ENCODE measurements at places on chromosomes 5 and 9.

DNA sequence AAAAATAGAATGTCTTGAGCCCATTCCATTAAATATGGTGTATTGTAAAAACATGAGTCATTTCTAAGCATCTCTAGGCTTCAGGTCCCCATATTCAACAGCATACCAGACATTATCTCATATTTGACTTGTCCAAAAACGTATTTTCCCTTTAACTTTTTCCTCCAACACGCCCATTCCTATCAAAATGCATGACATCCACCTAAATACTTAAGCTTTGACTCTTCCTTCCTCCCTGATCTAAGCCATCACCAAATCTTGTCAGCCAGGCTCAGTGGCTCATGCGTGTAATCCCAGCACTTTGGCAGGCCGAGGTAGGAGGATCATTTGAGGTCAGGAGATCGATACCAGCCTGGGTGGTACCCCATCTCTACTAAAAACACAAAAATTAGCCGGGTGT, 23.9 kb downstream of the VCP start:
- no peak for DNase-seq

GRCh38 chr5:126693806-126694205, 83.1 kb upstream of the LMNB1 start:
- no peak for DNase-seq

GRCh38 chr5:32595118-32595517, 9.8 kb downstream of the SUB1 start:
- no peak for DNase-seq

DNA sequence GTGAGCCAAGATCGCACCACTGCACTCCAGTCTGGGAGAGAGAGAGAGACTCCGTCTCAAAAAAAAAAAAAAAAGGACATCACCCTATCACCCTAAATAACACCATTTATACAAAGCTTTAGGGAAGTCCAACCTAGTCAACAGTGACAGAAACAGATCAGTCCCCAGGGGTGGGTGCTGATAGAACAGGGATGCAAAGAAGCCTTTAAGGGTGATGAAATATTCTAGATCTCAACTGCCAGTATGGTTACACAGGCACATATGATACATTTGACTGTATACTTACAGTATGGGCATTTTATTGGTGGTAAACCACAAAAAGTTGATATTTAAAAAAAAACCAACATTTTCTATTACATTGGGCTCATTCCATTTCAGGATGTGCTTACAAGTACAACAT, 4.8 kb downstream of the RETREG1 start:
- DNase-seq = no peak

DNA sequence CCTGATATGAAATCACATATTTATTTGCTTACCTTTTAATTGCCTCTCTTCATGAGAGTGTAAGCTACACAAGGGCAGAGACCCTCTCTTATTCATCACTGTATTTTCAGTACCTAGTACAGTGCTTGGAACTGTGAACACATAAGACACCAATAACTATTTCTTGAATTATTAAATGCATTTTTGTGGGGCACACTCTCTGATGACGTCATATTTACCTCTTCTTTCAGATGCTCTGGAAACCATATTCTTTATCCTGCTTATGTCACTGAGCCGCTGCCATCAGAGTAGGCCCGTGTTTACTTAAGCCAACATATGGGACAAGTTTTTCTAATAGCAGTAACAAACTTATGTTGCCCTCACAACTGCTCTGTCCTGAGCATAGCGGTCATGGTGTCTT, 266.5 kb downstream of the ELAVL2 start:
- DNase-seq = no peak

DNA sequence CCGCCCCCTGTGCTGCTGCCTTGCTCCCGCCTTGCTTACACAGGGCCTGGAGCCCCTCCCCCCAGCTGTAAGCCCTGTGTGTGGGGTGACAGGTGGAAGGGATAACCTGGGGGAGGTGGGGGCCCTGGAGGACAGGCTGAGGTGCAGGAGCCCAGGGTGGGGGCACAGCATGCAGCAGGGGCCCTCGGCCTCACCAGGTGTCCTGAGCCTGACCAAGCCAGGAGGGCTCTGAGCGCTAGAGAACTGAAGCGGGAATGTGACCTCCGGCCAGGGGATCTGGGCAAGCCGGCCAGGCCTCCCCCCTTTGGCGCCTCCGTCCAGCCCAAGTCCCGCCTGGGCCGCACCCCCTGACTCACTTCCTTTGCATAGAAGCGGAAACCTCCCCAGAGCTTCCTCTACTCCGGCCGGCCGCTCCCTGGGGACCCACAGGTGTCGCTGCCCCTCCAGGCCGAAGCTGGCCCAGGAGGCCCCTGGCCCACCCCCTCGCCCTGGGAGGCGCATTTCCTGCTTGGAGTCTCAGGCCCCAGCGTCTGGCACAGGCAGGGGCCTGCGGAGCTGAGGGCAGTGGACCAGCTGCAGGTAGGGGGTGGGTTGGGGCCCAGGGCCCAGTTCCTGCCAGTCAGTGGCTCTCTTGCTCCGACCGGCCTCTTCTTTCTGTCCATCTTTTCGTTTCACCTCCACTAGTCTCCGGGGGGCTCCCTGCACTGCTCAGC, at the start of gene TOR4A:
TSS of gene TOR4A (plus strand) at position 398 of the 713 bp plus-strand sequence. CDS start 964 bp downstream, outside the sequence.
- DNase-seq = no peak
